ENCODE measurements at places on chromosomes 2 and 18. TPM values are rescaled to one million over a fixed set of nuclear protein-coding genes. Genes with fewer than 3 reads are reported as not detected.

Gene IL37
- not detected for total RNA-seq

GRCh38 chr2:182824767-182825158 is 41.7 kb downstream of the FRZB start:
- peaks cover 4% of the 10 kb centered on the region for H3K27me3 ChIP-seq
- no peak for DNase-seq
- H3K36me3 ChIP-seq = no peaks in the 10 kb centered on the region

GRCh38 chr2:20480913-20481312 is 34.0 kb downstream of the RHOB start:
- no peaks in the 10 kb centered on the region for H3K27me3 ChIP-seq
- no peak overlapping the region for H3K27ac ChIP-seq
- peaks cover 10% of the 10 kb centered on the region for H3K4me1 ChIP-seq
- no peak overlapping the region for H3K4me3 ChIP-seq
- H3K36me3 ChIP-seq = no peaks in the 10 kb centered on the region

DNA sequence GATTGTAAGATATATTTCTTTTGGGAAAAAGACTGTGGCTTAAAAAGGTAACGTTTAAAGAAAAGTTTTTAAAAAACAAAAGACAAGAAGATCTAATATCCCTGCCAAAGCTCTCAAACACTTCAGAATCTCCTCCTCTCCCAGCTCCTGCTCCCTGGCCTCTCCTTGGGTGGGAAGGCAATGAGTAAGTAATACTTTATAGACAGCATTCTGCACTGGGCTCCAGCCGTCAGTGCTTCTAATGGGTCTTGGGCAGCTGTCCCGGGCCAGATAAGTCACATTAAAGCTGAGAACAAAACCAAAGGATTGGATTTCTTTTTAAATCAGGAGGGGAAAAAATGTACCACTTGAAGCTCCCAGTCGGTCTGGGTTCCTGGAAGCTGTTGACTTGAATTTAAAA is 133.7 kb downstream of the ALPK2 start:
- peaks cover 14% of the 10 kb centered on the region for H3K36me3 ChIP-seq
- no peaks in the 10 kb centered on the region for H3K27me3 ChIP-seq
- no peak overlapping the region for H3K27ac ChIP-seq
- no peak for DNase-seq
- no peak overlapping the region for H3K4me3 ChIP-seq
- peaks cover 12% of the 10 kb centered on the region for H3K4me1 ChIP-seq

GRCh38 chr2:27303093-27304025 is 4.9 kb downstream of the UCN start:
- H3K4me1 ChIP-seq = no peaks in the 10 kb centered on the region
- H3K36me3 ChIP-seq = no peaks in the 10 kb centered on the region
- no peak overlapping the region for H3K27ac ChIP-seq
- DNase-seq = no peak
- no peak overlapping the region for H3K4me3 ChIP-seq
- peaks cover 7% of the 10 kb centered on the region for H3K27me3 ChIP-seq

DNA sequence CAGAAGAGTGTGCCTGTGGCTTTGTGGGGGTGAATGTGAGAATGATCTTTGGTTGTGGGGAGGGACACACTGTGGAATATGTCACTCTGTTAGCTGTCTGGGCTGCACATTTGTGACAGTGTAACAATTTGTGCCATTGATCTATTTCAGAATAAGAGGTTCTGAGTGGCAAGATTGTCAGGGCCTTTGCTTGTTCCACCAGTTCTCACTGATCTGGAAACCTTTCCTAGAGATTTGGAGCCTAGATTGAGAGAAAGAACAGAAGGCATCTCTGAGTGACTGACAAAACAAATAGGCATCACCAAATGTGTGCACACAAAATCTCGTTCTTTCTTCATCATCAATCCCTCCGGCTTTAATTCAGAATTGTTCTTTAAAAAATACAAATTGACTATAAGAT is 153.6 kb downstream of the KLHL29 start:
- no peak for DNase-seq
- H3K4me1 ChIP-seq = peaks cover 15% of the 10 kb centered on the region
- H3K4me3 ChIP-seq = no peak overlapping the region
- no peaks in the 10 kb centered on the region for H3K36me3 ChIP-seq

Gene CHST9
- total RNA-seq = 0.18 TPM

Gene COL5A2
- 1,955 TPM for total RNA-seq

GRCh38 chr2:238706163-238706562 is 141.7 kb upstream of the TWIST2 start:
- H3K27me3 ChIP-seq = peaks cover 13% of the 10 kb centered on the region
- H3K4me1 ChIP-seq = no peaks in the 10 kb centered on the region
- H3K36me3 ChIP-seq = no peaks in the 10 kb centered on the region
- peak; percentile 66 for DNase-seq
- H3K4me3 ChIP-seq = no peak overlapping the region

DNA sequence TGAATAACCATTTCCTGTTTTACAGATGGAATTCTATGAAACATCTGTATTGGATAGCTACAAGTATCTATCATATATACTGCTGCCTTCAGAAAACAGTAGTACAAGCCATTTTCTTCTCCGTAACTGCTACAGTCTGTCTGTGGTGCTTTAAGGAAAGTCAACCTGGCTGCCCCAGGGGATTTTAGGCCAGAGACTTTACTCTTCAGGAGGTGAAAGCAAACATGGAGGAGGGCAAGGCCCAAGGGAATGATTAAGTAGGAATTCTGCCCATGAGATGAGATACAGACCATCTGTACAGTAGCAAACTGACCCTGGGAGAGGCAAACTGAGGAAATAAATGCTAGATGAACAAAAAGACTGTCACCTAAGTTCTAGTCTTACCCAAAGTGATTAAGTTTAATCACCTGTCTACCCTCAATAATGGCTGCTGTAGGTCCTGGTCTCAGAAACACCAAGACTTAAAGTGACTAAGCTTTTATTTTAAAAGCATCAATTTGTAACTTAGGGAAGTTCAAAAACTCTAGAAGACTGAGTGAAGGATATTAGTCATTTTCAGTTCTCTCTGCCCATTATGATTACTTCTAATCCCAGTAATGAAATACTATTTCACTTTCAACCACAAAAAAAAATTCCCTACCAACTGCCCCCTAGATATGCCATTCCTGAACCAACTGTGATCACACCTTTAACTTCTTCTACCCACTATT is 14.8 kb downstream of the MBD2 start:
- H3K4me1 ChIP-seq = peaks cover 44% of the 10 kb centered on the region
- H3K27ac ChIP-seq = peak overlapping the region; percentile 90
- DNase-seq = no peak
- peaks cover 2% of the 10 kb centered on the region for H3K36me3 ChIP-seq
- peak overlapping the region; percentile 41 for H3K4me3 ChIP-seq

Gene CNGA3
- total RNA-seq = not detected

Gene RAPGEF4
- total RNA-seq = 0.91 TPM

DNA sequence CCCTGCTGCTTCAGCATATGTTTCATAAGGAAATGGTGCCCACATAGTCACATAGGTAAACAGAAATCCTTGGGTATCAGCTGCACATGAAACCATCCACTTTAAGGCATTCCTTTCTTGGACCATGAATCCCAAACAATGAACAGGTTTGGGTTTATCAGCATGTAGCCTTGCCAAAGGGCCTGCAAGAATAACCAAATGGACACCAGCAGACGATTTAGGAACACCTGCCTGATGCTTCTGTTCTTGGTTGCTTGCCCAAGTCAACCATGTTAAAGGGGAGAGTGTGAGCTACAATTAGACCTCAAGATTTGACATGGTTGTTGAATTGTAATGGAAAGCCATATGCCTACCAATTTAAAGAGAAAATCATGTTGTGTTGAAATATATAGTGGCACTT is 1342.7 kb upstream of the PIK3C3 start:
- no peaks in the 10 kb centered on the region for H3K4me1 ChIP-seq
- H3K27me3 ChIP-seq = peaks cover 2% of the 10 kb centered on the region
- H3K27ac ChIP-seq = no peak overlapping the region
- no peak overlapping the region for H3K4me3 ChIP-seq
- H3K36me3 ChIP-seq = no peaks in the 10 kb centered on the region

DNA sequence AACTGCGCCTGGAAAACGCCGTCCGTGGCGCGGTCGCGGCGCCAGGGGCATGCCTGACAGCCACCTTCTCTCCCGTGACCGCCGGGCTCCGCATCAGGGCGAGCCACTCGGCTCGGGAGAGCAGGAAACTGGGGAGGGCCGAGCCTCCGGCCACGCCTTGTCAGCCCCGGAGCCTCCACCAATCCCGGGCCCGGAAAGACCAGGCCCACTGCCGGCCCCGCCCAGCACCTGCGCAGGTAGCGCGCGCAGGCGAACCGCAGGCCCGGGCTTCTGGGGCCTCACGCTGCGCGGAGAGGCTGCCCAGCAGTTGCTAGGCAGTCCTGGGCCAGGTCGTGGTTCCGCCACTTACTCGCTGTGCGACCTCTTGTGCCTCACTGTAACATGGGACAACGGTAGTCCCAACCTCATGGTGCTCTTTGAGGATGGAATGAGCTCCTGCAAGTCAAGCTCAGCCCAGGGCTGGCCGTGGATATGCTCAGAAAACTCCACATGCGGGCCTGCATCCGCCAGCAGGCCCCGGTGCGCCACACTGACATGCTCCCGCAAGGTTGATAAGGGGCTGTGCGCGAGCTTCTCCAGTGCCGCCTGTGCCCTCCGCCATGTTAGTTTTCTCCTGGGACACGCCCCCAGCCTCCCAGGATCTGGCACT is 97.1 kb downstream of the INHBB start:
- no peak overlapping the region for H3K27ac ChIP-seq
- peaks cover 83% of the 10 kb centered on the region for H3K27me3 ChIP-seq
- DNase-seq = no peak
- H3K4me3 ChIP-seq = peak overlapping the region; percentile 32
- H3K36me3 ChIP-seq = no peaks in the 10 kb centered on the region

DNA sequence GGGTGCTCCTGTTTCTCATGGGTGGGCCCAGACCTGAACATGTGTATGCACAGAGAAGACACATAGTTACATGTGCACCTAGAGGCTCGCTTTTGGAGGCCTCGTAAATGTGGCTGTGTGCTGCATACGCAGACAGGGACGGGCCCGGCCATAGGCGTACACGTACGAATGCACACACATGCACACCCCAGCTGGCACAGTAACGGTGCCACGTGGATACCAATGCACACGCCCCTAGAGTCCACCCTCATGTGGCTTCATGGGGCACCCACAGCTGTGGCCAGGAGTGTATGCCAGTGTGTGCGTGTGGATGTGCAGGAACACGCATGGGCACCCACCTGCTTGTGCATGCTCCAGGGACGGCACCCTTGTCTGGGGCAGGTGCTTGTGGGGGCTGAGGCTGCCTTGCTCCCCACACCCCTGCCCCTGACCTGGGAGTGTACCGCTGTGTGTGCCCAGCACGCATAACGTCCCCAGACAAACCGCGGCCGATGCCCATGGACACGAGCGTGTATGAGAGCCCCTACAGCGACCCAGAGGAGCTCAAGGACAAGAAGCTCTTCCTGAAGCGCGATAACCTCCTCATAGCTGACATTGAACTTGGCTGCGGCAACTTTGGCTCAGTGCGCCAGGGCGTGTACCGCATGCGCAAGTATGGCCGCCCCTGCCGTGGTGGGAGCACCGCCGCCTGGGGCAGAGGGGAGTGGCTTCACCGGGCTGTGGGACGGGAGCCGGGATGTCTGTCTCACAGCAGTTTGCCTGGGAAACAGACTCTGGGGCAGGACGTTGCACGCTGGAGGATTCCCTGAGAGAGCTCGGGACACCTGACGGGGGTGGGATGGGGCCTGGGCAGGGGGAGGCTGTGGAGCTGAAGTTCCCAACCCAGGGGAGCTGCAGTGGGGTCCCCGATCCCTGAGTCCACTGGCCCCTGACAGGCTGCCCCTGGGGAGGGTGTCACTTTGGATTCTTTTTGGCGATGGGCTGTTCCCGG is 21.0 kb downstream of the ZAP70 start:
- no peaks in the 10 kb centered on the region for H3K27me3 ChIP-seq
- H3K4me1 ChIP-seq = no peaks in the 10 kb centered on the region

Gene PROC
- 2.5 TPM for total RNA-seq

DNA sequence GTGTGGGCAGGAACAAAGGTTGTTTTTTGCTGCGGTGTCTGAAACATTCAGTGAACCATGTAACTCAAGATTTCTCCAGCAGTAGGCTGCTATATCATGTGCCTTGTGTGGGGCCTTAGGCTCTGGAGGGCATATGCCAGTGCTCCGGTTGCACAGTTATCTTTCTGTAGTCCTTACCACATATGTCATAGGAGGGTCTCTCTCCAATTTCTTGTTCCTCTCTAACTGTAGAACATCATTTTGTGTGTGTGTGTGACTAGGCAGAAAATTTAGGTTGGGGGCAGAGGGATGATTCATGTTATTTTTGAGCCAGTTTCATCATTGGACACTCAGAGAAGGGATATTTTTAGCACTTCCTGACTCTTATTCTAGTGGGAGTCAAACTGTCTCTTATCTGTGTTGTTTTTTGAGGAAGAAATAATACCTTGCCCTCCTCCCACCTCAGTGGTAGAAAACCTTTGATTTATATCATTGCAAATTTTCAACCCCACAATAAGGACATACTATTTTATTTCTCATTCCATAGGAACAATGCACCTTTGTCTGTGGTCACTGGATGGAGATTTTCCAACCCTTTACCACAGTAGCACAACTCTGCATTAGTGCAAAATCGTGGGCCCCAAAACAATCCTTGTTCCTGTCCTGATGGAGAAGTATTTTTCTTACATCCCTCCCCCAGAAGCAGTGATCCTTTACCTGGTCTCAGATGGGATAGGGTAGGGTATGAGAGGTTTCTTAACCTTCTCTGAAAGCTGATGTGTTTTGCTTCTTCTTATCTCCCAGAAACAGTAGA is 113.9 kb downstream of the CCDC74A start:
- no peak overlapping the region for H3K4me3 ChIP-seq
- H3K36me3 ChIP-seq = no peaks in the 10 kb centered on the region
- H3K4me1 ChIP-seq = peaks cover 7% of the 10 kb centered on the region

DNA sequence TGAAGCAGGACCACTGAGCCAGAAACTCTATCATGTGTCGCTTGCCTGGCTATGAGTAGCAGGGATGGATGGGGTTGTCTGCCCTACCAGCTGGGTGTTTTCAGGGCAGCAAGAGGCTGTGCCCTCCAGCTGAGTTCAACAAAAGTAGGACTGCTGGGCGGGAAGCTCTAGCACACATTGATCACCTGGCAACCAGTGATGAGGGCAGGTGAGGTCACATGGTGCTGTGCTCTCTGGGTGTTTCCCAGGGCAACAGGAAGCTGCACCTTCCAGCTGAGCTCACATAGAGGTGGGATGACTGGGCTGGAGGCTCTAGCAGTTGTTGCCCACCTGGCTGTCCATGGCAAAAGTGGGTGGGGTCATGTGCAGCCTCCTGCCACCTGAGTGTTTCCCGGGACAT is 487.3 kb upstream of the VWC2L start:
- H3K27ac ChIP-seq = no peak overlapping the region
- no peaks in the 10 kb centered on the region for H3K4me1 ChIP-seq
- no peaks in the 10 kb centered on the region for H3K27me3 ChIP-seq
- peaks cover 2% of the 10 kb centered on the region for H3K36me3 ChIP-seq
- no peak for DNase-seq

GRCh38 chr2:140417504-140417903 is 1637.3 kb upstream of the NXPH2 start:
- no peak for DNase-seq
- H3K4me1 ChIP-seq = no peaks in the 10 kb centered on the region
- H3K27ac ChIP-seq = no peak overlapping the region
- H3K4me3 ChIP-seq = no peak overlapping the region

Gene GPR35
- 2.5 TPM for total RNA-seq

Measured in osteocyte (in vitro differentiated cells).